Activated CD4-positive, alpha-beta T cell treated with anti-CD3 and anti-CD28 coated beads for 4 hours (primary cell): ENCODE measurements at places on chromosomes 4 and X.

DNA sequence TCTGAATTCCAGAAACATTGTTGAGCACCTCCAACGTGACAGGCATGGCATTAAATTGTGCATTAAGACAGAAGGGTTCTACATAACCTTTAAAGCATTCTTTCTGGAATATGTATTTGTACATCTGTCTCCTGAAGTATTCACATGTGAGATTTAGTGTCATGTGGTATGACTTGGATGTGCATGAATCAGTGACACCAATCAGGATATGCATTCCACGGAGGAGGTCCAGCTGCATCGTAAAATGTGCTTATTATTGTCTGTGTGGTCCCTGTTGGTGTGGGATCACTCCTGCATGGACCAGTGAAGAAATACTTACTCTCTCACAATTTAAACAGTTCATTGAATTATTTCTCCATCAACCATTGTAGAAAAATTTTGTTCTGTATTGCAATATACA lies 149.0 kb downstream of the MID1 start:
- no peak for DNase-seq

- DNase-seq: no peak
Measured at GRCh38 chr4:5133933-5134594, 82.8 kb downstream of the STK32B start.

GRCh38 chr4:64756016-64756415 lies 346.8 kb upstream of the TECRL start:
- DNase-seq: no peak

DNA sequence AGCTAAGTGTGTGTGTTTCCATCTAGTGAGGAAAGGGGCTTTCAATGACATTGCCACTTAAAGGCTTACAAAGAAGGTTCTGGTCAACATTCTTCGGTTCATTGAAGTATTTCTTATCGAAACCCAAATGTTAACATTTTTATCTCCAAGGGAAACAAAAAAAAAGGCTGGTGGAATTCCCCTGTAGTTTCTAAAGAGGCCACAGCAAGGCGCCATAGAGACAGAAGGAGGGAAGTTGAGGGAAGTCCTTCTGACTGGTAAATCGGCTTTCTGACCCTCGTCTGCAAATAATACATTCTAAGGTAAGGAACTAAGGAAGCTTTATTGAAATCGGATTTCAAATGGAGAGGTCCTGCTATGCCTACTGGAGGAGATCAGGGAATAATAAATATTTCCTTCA lies 1.7 kb upstream of the ZFP42 start:
- DNase-seq: no peak

GRCh38 chr4:172480471-172480870 lies 667.3 kb downstream of the GALNTL6 start:
- no peak for DNase-seq

DNA sequence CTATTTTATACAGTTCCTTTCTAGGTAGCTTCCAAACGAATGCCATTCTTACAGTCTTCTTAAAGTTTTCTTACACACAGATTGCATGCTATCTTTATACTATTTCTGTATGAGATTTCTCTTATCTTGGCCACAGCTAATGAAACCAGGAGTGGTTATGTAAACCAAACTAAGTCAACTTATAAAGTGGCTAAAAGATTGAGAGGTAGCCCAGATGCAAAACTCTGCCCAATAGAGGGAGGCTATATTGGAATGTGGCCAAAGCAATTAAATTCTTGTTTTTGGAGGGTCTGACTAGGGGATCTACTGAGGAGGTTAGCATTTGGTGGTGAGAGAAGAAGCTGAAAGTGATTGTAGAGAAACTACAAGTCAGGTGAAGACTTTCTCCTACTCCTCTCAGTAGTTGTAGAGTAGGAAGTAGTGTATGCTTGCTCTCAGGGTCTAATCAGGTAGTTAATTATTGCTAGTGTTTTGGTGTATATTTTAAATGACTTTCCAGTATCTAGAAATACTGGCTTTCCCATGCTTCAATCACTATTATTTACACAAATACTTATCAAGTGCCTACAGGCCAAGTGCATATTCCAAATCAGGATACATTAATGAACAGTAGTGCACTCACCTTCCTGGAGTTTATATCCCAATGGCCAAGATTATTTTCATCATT lies 104.2 kb upstream of the HPGD start:
- no peak for DNase-seq

DNA sequence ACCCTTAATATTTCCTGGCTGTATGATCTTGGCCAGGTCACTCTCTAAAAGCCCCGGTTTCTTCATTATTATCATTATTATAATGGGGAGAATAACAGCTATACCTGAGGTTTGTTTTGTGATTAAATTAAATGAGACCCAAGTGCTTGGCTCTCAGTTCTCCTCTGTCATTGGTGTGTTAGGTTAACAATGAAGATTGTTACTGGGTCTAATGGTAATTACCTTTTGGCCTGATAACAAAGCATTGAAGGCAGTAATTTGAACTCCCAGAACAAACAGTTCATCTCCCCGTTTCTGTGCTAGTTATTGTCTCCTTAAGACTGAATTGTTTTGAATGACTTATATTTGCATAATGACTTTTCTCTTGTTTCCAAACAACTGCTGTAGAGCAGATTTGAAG lies 6.8 kb upstream of the ANAPC4 start:
- DNase-seq: no peak

- no peak for DNase-seq
Measured at GRCh38 chr4:138205531-138206233, 36.5 kb downstream of the SLC7A11 start.

- DNase-seq: no peak
Measured at GRCh38 chr4:33149658-33150524, 2429.7 kb downstream of the PCDH7 start.

DNA sequence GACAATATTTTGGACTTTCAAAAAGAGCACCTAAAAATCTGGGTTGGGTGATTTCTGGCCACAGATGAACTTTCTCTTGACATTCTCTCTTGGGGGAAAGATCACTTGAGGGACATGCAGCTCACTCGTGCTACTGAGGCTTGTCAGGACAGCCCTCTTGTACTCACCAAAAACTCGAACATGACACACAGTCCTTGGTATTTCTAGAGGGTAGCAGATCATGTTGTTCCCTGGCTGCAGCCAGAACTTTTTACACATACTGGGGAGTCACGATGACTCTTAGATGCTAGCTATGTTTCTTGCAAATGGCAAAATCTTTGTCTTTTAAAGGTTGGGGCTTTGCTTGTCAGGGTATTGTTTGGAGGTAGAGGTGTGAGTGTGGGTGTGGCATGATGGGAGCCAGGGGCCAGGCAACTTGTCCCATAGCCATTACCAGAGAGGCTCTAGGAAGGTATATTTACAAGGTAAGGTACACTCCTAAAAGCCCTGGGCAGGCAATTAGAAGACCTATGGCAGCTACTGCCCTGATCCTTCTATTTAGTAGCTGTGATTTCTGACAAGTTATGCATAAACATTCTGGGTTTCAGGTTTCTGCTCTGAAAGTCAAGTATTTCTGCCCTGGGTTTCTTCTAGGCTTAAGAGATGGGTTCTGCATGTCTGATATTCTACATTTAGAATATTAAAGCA lies 241.7 kb upstream of the TLL1 start:
- DNase-seq: no peak

DNA sequence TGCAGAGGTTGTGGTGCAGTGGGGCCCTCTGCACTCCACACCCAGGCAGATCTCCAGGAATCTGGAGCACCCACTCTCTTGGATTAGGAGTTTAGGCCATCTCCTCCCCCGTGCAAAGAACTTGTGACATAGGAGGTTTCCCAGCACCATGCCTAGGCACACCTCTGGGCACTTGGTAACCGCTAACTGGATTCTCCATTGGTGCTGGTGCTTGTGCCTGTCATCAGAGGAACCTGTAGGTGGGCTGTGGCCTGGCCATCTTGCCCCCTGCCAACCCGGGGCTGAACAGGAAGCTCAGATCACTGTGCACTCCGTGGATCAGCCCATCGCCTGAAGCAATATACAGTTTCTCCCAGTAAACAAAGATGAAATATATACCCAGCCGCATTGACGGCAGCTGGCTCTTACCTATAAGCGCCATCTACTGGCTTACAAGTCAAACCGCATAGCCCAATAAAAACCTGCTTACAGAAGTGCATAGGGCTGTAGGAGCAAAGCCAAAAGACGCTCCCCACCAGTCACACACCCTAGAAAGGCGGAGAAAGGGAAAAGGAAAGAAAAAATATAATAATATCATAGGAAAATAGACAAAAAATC lies 19.1 kb upstream of the TEX13B start:
- DNase-seq: peak; percentile 30

GRCh38 chr4:98919996-98920395 lies 8.9 kb downstream of the EIF4E start:
- no peak for DNase-seq

- no peak for DNase-seq
Measured at GRCh38 chrX:2609431-2610238, 81.5 kb upstream of the CD99 start.

GRCh38 chr4:73586666-73587065 lies 33.6 kb downstream of the RASSF6 start:
- DNase-seq: no peak

DNA sequence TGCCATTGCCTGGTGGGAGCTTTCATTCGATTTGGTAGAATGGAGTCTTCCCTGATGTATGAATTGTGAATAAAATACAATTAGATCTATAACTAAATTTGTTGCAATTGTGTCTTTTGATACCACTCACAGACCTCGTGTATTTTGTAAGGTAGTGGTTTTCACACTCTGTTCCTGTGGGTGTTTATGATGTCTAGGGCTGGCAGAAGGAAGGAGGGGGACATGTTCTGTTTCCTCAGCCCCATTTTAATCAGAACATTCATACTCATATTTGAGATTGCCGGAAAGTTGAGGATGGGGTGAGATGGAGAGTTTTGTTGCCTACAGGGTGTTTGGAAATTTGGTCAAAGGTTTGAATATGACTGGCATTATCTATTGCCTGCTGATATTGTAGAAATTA lies 42.9 kb downstream of the PTTG2 start:
- DNase-seq: no peak
